Activated CD4-positive, alpha-beta T cell treated with anti-CD3 and anti-CD28 coated beads, Interleukin-2, amount 10 ng/mL, durations not matched to agents 7 days and 5 days (primary cell): ENCODE measurements at places on chromosomes 3 and 15.

DNA sequence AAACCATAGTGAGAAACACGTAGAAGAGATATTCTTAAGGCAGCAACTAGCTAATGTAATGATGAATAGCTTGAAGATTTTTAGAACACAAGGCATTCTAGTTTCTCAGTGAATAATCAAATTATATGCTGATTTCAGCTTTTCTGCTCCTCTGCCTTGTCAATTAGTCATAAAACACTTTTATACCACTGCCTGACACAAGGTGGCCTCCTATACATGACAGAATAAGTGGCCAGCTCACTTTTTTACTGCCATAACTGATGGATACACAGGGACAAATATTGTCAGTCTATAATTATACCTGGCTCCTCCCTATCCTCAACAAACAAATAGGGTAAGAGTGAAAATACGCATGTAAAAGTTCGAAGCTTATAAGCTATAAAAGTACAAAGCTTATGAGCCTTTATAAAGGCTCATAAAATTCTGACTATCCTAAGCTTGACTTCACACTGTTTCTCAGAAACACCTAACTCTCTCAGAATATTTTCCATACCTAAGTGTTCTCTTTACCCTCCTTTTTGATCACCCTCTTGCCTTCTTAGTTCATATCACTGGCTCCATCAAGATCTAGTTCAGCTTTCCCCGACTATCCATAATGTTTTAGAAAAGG lies 81.6 kb downstream of the HERC1 start:
- DNase-seq, result peak; percentile 72

- no peak for DNase-seq
These were observed 4.4 kb downstream of the GATA2 start for GRCh38 chr3:128488636-128488990.

DNA sequence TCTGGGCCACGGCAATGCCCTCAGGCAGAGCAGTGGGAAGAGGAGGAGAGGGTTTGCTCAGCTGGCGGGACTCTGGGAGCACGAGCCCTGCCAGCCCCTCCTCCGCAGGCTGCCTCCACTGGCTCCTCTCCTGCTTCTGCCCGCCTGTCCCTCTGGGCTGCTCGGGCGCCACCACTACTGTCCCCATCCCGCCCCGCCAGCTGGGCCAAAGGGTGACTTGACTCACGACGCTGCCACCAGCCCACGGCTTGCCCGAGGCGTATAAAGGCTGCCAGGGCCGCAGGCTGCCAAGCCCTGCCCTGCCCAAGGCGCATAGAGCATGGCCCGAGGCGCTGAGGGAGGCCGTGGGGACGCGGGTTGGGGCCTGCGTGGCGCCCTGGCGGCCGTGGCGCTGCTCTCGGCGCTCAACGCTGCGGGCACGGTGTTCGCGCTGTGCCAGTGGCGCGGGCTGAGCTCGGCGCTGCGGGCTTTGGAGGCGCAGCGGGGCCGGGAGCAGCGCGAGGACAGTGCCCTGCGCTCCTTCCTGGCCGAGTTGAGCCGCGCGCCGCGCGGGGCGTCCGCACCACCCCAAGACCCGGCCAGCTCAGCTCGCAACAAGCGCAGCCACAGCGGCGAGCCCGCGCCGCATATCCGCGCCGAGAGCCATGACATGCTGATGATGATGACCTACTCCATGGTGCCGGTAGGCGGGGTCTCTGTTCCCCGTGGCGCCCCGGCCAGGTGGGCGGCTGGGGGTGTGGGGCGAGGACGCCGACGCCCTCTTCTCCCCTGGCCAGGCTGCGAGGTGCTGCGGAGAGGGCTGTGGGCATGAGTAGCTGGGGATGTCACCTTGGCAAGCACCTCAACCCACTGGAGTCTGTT lies at the start of gene GLDN:
GLDN (plus strand) TSS at position 290 of the 861 bp plus-strand sequence; CDS start at position 320, 30 bp downstream.
- DNase-seq, result no peak

- DNase-seq, result no peak
These were observed 10.8 kb downstream of the IP6K1 start for GRCh38 chr3:49775538-49775937.

GRCh38 chr3:25246913-25247312 lies 181.2 kb upstream of the RARB start:
- no peak for DNase-seq

DNA sequence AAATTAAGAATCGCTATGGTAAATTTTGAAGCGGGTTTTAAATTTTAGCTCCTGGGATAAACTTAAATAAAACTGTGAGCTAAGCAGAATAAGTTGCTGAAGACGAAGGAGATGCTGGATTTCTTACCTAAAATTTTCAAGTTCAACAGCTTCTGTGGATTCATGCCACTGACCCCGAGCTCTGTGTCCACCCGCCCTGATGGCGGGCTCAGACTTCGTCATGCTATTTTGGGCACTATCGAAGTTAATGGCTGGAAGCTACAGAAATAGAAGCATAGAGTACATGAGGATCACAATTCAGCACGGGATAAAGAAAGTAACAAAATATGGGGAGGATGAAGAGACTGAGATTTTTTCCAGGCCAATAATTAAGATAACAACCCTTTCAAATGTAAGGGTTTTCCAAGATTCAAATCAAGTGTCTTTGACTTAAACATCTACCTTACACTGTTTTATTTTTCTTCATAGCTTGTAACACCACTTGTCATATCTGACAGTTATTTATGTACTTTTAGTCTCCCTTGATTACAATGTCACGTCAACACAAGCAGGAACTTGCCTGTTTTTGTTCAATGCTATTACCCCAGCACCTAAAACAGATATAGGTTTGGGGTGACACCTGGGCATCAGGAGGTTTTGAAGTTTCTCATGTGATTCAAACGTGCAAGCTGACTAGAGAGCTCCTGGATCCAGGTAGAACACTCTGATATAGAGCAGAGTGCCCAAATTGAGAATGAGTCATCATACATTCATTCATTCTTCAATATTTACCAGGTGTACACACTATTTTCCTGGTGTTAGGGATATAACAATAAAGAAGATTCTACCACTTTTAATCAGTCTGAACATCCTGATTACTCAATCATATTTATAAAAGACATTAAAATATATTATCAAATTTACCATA lies 23.0 kb downstream of the NEK10 start:
- no peak for DNase-seq

GRCh38 chr3:185988080-185988815 lies 50.4 kb upstream of the TRA2B start:
- no peak for DNase-seq

DNA sequence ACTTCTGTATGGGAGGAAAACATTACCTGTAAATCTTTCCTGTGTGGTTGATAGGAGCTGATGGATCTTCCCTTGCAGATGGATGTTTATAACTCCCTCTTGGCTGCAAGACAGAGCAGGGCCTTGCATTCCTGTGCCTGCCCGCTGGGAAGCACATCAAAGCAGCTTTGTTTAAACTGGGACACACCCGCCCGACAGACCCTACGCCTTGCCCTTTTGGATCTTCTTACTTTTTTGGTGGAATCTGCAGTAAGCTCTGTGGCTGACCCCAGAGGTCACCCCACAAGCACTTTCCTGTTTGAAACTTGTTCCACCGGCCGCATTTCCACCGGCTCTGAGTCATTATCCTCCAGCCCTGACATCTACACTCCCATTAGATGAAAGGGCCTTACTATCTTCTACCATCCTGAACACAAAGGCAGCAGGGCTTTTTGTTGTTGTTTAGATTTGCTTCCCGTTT lies 244.1 kb upstream of the STT3B start:
- peak; percentile 53 for DNase-seq

- no peak for DNase-seq
These were observed 63.6 kb upstream of the MEF2A start for GRCh38 chr15:99502182-99502581.

DNA sequence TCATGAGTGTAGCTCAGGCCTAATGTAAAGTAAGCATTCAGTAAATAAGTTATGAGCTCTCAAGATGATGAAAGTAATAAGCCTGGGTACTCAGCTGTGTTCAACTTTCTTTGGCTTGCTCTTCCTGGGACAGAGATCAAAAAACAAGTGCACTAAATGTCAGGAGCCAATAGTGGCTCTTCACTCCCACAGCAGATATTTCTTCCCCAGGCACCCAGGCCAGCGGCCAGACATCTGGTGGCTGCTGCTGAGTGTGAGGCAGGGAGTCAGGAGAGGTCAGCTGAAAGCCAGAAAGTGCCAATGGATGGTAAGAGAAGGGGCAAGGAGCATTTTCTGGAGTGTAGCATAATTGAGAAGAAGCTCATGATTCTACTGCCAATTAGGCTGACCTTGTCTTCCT lies 18.2 kb upstream of the ITGA11 start:
- no peak for DNase-seq

GRCh38 chr15:68632101-68632500 lies 53.3 kb downstream of the CORO2B start:
- no peak for DNase-seq

GRCh38 chr15:41795996-41796856 lies 21.9 kb downstream of the MAPKBP1 start:
- DNase-seq, result no peak

DNA sequence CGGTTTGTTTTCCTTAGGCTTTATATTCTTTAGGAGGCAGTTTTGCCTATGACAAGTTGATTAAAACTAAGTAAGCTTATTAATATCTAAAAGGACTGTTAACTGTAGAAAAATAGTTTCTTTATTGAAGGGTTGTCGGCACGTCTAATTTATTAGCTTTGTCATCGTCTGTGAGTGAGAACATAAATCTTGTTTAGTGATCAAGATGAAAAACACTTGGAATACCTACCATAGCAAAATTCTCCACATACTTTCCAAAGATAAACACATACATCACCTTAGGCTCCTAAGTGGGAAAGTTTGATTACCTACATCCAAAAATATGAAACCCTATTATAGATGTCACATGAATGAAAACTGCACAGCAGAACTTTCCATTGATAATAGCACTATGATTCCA lies 139.1 kb upstream of the BNIP2 start:
- DNase-seq, result no peak

DNA sequence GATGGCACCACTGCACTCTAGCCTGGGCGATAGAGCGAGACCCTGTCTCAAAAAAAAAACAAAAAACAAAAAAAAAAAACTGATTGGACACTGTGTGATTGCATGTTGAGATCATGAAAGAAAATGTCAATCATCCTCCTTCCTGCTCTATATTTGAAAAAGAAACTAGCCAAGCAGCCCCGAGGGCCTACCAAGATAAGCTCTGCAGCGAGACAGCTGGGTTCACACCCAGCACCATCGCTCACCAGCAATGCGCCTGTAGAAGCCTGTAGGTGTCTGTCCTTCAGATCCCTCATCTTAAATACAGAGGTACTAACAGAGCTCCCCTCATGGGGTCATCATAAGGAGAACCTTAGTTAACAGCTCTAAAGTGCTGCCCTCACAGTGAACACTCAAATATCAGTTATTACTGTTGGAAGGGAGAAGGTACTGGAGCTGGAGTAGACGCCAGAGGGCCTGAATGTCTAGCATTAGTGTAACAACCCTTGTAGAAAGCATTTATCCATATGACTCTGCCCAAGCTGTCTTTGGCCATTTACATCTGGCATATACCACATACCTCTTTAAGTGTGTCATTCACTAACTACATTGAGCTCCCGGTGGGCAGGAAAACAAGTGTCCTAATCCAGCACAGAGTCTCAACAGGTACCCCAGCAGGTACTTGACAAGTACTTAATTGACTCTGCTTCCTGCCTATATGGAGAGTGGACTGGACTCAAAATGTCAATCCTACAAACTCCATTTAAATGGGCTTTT lies 22.9 kb downstream of the MYLK start:
- DNase-seq, result no peak

DNA sequence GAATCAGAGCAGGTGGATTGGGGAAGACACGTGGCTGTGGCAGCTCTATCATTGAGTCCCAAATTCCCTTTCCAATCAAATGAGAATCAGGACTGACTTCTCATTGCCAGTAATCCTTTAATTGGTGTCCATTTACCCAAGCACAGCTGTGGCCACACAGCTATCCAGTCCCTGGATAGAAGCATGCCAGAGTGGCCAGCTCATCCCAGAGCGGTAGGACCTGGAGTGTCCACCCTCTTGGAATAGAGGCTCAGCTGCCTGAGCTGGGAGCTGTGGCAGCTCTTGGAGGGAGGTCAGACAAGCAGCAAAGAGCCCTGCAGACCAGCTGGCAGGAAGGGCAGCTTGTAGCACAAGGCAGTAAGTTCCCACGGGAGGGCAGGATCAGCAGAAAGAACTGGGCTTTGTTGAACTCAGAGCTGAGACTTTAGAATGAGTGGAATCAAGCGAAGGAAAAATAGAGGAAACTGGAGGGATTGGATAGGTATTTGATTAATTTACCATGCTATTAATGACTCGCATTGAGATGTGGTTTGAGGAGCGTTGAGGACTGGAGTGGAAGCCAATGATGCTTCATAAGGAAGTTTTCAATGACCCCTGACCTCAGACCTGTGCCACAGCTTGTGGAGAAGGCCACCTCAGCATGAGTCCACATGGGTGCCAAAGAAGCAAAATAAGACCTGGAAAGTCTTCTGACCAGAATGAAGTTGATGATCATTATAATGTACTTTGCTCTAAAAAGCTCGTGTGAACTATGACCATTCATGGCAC lies 6.9 kb upstream of the ALPK3 start:
- no peak for DNase-seq

DNA sequence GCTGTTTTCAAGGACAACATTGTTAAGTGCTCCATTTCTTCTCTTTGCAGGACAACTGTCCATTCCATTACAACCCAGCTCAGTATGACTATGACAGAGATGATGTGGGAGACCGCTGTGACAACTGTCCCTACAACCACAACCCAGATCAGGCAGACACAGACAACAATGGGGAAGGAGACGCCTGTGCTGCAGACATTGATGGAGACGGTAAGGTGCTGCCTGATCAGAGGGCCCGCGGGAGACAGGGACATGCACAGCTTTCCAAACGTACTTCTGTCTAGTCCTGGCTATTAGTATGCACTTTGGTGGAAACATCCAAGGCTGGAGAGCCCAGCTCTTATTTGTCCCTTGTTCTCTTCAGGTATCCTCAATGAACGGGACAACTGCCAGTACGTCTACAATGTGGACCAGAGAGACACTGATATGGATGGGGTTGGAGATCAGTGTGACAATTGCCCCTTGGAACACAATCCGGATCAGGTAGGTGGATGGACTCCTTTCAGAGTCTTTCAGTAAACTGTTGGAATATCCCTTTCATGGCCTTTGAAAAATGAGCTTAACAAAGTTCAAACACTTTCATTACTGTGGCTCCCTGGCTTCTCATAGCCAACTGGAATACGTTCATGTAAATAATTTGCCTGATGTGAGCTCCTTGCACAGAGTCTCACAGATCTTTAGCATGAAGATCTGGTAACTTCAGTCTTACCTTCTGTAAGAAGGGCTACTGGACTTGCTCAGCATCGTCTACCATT lies 10.4 kb downstream of the THBS1 start:
- DNase-seq, result no peak

DNA sequence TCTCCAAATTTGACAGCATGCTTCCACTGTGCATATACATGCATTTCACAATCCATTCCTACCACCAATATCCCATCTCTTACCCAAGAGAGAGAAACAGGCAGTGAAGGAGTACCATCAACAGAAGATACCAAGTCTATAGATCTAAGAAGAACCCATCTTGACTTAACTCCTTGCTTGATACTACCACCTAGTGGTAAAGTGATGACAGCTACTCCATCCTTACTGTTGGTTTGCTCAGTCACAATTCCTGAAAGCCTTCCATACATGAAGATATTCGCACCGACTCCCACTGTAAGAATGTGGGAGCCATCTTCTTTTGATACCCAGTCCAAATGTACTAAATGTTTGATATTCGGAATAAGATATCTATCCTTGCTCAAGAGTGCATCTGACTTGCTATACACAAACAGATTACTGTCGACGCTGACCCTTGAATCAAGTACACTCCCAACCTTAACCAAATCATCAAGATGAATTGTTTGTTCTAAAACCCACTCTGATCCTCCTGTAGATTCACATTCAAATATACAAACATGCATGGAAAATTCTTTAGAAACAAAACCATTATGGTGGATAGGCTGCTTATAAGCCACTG lies 123.1 kb downstream of the DMXL2 start:
- no peak for DNase-seq

- DNase-seq, result no peak
These were observed 116.9 kb downstream of the ALDH1A2 start for GRCh38 chr15:57948351-57949289.
